ENCODE measurements at places on chromosomes 1 and 21.

DNA sequence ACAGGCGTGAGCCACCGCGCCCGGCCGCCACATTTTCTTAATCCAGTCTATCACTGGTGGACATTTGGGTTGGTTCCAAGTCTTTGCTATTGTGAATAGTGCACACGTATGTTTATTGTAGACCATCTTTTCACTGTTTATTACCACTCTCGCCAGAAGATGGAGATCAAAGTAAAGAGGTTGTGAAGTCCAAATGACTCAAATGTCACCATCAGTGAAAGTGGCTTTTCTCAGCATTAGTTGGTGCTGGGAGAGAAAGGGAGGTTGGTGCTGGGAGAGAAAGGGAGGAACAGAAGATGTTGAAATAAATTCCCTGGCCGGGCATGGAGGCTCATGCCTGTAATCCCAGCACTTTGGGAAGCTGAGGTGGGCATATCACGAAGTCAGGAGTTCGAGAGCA, 10.4 kb upstream of the UHMK1 start:
- no peak for DNase-seq

- DNase-seq, result no peak
Observed at GRCh38 chr1:47779613-47780012, 217.6 kb downstream of the TRABD2B start.

GRCh38 chr1:61046434-61046833, 35.9 kb upstream of the NFIA start:
- no peak for DNase-seq

GRCh38 chr1:189431447-189431846, 1046.2 kb downstream of the BRINP3 start:
- DNase-seq, result no peak

GRCh38 chr1:22026924-22027289, 25.4 kb downstream of the CELA3A start:
- DNase-seq, result no peak

- no peak for DNase-seq
Observed at GRCh38 chr1:94970783-94971182, 43.9 kb upstream of the CNN3 start.

DNA sequence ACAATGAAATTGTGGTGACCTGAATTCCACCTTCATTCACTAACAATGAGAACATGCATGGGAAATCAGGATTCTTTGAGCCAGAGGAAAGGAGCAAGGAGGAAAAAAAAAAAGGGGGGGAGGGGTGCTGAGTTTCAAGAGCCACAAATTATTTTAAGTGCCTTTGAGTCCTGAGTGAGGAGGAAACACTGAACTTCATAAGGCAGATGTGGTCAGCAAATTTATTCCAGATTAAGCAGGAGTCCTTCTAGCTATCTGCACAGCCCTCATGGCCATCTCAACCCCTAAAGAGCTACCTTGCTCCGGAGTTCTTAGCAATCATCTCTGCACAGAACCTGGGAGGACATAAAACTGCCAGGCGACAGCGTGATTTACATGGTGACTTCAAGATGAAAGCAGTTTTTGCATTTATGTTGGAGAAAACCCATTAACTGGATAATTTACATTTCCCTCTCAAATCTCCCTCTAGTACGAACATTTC, 21.7 kb downstream of the ASTN1 start:
- DNase-seq, result no peak

DNA sequence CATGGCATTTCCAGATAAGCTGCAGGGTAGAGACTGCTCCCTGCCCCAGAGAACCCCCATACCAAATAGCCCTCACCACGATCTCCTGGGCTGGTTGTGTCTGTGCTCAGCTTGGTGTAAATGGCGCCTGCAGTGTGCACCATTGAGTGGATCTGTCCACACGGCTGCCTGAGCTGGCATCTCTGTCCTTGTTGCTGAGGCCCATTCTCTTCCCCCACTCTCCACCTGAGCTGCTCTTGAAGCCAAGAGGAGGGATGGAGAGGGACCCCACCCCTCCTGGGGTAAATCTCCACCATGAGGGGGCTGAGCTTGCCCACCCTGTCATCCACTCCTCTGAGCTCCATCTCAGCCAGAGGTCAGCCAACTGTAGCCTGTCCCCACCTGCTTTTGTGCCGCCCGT, 18.0 kb upstream of the ZNF678 start:
- DNase-seq, result no peak
